ENCODE measurements at places on chromosomes 7 and 10.

- DNase-seq: no peak
Observed at GRCh38 chr10:12572281-12572680, 222.9 kb downstream of the CAMK1D start.

- DNase-seq: no peak
Observed at GRCh38 chr7:52897288-52897687, 138.1 kb upstream of the POM121L12 start.

DNA sequence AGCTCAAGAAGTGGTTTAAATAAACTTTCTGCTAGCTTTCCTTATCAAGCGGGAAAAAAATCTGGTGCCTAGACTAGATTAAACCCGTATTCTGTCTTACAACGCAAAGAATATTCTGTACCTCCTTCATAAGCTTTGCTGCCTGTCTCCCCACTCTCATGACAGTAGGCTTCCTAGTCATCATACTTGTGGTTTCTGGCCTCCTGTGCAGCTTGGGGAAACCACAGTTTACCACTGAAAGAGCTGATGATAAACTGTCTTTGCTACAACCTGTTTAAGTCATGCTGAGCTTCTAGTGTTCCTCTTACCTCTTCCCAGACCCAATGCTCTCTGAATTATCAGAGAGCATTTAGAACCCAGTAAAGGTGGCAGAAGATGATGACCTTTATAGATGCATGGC is 55.0 kb downstream of the PODXL start:
- no peak for DNase-seq

- DNase-seq: no peak
Observed at GRCh38 chr7:130723784-130724183, 10.2 kb downstream of the KLF14 start.

DNA sequence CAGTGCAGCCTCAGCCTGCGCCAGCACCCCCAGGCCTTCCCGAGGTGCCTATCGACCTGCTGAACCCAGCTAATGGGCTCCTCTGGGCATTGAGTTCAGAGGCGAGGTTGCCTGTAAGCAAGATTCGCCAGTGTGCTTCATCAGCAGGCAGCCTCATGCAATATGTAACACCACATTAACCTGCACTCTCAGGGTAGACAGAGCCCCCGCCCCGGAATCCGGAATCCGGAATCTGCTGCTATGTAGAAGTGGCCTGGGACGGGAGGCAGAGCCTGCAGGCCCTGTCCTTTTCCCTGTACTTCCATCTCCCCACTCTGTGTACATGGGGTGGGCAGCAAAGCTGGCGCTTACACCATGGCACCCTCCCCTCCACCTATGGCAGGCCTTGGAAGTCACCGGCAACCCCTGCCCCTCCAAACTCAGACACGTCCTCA is 83.9 kb upstream of the RET start:
- no peak for DNase-seq

All from cortex of kidney (tissue), 1 donor.